Substantia nigra (tissue), 51 donors: ENCODE measurements at places on chromosomes 11 and 22.
A peak's percentile ranks its signal among the peaks of the same experiment; 100 is the strongest.

DNA sequence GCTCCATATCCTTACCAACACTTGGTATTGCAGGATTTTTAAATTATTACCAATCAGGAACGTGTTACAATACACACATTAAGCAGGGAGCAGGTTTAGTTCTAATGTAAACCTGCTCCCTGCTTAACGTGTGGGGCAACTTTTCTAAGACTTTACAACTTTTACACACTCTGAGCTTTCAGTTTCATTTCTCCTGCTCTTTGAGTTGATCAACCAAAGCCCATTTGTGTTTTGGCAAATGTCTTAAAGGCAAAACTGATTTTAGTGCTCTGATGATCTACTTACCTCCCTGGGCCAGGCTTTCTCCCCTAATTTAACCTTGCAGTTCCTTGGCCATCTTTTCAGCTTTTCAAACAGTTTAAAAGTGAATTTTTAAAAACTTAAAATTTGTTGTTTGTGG lies 70.9 kb downstream of the ZBTB44 start:
- no peak for DNase-seq

GRCh38 chr22:17100621-17101020 lies 15.8 kb downstream of the IL17RA start:
- no peak for DNase-seq

DNA sequence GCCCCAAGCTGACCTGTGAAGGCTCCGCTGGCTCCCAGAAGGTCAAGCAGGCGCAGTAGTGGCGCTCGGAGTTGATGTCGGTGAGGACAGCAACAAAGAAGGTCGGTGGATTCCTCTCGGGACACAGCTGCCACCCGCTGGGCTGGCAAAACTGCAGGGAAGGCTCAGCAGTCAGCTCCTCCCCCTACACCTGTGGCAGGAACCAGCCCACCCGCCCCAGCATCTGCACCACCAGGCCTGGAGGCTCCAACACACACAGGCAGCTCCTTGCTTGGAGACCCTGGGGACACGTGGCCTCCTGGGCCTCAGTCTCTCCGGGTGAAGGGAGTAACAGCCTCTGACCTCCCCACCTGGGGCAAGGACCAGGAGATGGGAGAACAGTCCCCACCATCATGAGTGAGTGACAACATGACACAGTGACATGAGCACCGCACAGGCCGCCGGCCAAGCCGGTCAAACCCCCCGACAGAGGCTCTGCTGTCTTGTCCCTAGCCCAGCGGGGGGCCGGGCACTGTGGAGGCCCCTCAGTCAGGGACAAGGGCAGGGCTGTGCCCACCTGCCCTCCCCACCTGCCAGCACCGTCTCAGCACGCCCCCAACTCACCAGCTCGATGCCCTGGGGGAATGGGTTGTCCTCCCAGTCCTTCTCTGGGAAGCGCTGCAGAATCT lies 6.9 kb downstream of the SBF1 start:
- no peak for DNase-seq

- no peak for DNase-seq
Measured at GRCh38 chr11:102111787-102112508, 1.7 kb downstream of the YAP1 start.

GRCh38 chr11:57484141-57484710 lies 23.9 kb downstream of the RTN4RL2 start:
- no peak for DNase-seq

DNA sequence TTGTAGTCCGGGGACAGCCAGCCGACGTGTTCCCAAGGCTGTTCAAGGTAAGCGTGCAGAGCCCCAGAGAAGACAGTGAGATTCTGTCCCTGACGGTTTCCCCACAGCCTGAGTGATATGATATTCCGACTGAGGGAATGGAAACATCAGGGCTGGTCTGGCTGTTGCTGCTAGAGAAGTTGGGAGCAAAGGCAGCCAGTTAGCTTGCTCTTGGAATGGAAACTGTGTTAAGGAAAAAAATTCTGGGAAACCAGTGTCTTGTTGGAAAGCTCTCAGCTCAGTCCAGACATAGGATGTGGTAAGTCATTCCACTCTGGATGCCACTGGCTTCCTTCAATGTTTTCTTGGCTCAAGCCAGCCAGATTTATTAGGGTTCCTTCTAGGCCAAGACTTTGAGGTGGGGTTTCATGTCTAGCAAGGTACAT lies 8.8 kb downstream of the CRY2 start:
- no peak for DNase-seq

DNA sequence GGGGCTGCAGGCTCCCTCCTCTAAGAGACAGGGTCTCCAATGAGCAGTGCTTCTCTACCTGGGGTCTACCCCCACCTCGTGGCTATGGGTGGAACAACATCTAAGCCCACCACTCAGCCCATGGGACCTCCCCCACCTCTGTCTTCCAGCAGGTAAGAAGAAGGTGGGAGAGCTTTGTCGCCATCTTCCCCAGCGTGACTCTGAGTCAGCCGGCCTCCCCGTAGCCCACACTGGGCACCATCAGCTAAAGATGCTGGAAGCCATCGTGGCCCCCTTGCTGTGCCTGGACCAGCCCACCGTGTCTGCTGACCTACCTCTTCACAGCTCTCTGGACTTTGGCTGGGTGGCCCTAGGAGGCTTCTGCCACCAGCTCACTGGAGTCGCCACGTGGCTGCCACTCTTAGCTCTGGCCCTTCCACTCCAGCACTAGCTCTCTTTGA lies 944 bp downstream of the C11orf86 start:
- DNase-seq: no peak

DNA sequence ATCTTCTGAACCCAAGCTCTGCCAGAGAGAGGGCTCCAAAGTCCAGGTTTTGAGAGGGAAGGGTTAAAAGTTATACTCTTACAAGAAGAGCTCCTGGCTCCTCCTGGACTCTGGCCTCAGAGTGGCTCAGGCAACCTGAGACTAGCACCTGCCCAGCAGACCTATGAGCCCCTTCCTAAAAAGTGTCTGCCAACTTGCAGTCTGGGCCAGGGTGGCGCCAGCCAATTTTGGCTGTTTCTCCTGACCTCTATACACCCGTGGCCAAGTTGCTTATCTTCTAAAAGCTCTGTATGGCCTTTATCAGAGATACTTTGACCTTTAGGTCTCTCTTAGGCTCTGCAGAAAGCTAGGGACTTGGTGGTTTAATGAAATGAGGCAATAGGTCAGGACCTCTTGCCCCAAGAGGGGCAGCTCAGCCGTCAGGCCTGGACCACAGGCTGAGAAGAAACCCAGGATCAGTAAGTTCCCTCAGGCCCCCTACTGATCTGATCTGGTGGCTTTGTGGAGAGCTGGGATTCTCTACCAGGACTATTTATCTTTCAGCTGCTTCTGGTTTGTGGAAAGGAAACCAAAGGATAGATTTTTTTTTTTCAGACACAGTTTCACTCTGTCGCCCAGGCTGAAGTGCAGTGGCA lies 10.3 kb upstream of the UCP3 start:
- DNase-seq: no peak

DNA sequence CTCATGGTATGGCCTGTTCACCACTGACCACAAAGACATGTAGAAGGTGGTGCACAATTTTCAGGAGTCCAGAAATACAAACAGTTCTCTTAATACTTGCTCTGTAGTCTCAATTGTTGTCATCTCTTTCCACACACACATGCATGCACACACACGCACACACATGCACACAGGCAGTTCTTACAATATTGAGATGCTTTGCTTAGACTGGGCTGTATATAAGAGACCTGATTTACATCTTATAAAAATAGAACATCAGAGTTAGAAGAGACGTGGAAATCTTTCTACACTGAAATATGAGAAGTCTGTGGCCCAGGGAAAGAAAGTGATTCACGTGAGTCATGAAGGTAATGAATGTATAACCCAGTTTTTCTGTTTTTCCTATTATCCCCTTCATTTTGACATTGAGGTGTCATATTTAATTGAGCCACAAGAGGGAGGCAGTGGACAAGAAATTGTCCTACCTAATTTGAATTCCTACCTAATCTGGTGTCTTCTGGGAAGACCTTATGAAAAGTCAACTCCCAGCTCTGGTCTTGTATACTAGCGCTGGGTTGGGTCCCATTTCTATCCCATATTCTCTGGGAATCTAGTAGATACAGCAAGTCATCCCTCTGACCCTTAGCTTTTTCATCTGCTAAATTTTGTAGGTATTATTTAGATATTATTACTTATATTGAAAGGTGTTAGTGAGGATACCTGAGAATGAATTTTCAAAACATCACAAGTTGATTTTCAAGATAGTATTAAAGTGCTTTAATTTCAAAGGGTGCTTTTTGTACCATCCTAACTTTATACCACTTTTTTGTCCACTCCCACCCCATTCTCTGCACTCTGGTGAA lies 14.9 kb upstream of the MS4A4A start:
- no peak for DNase-seq

DNA sequence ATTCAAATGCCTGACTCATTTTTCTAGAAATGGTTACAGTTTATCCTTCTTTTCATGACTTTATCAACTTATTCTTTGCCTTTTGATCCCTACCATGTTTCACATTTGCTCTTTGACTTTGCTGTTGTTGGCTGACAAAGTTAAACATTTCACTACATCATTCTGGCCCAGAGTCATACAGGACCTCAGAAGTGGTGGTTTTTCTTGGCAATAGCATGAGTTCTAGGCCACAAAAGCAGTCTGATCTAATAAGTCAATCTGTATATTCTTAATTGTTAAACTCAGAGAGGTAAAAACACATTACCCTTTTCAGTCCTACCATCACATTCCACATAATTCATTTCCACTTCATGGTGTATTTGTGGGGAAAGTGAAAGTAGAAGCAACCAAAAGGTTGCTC lies 763.2 kb upstream of the TENM4 start:
- DNase-seq: no peak

GRCh38 chr11:43874078-43874477 lies 6.6 kb upstream of the ALKBH3 start:
- DNase-seq: no peak

DNA sequence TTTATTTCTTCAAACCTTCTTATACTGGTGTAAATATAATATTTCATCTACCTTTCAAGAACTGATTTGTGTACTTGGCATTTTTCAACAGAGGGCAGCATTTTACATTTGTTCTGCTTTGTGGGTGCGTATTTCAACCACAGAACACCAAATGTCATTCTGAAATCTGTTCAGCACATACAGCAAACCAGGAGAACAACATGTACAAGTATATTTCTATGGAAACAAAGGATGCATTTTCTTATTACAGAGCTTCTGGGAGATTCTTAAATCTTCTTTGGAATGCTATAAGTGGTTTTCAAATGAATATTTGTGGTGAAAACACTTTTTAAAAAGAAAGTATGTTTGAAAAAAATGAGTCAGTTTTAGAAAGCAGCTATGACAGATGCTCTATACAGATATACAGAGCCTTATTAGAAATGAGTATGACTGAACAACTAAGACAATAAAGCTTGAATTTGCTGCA lies 946.0 kb downstream of the FAM181B start:
- no peak for DNase-seq

DNA sequence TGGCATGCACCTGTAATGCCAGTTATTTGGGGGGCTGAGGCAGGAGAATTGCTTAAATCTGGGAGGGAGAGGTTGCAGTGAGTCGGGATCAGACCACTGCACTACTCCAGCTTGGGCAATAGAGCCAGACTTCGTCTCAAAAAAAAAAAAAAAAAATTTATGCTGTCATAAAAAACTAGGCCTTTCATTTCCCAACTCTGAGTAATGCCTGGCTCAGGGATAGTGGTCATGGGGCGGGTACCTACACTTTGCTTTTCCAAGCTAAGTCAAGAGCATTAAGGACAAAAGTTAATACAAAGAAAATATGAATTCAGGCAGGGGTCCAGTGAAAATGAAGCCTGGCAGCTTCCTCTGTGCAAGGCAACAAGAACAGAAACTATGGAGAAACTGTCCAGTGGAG lies 16.3 kb downstream of the CPSF7 start:
- no peak for DNase-seq

- no peak for DNase-seq
Measured at GRCh38 chr11:5275369-5276110, 5.8 kb upstream of the HBE1 start.

GRCh38 chr11:75303544-75304224 lies 47.8 kb downstream of the ARRB1 start:
- DNase-seq: peak; percentile 58

GRCh38 chr11:96393753-96394348 lies 4.0 kb downstream of the JRKL start:
- no peak for DNase-seq

DNA sequence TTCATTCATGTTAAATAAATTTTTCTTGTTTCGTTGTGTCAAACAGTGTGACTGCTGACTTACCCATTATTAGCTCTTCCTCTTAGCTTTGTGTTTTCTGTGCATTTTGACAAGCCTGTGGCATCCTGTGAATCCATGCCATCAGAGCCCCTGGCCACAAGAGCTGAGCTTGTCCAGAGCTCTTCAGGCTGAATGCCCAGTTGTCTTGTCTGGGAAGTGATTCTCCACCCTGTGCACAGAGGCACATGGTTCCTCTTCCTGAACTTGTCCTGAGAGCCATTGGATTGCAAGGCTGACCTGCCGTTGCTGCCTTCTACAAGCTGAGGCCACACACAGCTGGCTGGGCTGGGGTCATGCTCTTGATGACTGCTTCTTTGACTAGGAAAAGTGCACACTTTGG lies 64.1 kb downstream of the PPP6R3 start:
- no peak for DNase-seq

DNA sequence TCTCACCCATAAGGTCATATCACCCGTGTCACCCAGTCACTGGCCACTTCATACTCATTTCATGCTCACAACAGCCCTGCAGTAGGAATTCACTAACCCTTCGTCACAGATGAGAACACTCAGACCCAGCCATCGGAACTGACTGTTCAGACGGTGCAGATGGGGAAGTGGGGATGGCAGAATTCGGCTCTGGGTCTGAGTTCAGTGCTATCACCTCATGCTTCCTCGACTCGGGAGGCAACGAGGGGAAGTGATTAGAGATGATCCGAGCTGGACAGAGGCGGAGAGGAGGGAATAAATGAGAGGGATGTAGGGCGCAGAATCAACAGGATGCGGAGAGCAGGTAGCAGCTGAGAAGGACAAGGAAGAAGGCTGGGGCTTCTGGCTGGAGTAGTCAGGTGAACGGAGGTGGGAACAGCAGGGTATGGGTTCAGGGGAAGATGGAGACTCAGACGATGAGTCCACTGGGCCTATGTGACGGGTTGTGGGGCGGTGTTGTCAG lies 4.7 kb downstream of the B3GNT6 start:
- DNase-seq: no peak

- no peak for DNase-seq
Measured at GRCh38 chr11:18794956-18795355, 3.4 kb upstream of the PTPN5 start.

- no peak for DNase-seq
Measured at GRCh38 chr11:134538742-134539141, 126.7 kb upstream of the B3GAT1 start.

DNA sequence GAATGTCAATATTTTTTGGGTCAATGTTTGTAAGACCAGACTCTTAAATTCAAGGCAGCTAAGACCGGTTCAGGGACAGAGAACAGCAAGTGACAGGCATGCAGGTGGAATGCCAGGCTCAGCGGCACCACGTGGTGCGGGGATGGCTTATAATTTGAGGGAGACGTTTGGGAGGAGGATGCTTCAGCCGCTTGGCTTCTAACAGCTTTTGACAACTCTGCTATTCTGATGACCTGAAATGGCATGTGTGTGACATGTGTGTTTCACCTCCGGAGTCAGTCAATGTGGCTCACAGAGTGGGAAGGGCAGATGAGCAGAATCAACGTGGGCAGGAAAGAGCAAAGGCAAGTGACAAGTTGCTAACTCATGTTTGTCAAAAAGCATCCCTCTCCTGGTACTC lies 228.3 kb downstream of the KIRREL3 start:
- no peak for DNase-seq

GRCh38 chr11:100574894-100575769 lies 112.0 kb upstream of the ARHGAP42 start:
- no peak for DNase-seq

- DNase-seq: no peak
Measured at GRCh38 chr11:65478388-65479183, 20.3 kb upstream of the MALAT1 start.
